Pons (tissue), 1 donor: ENCODE measurements at places on chromosomes 12 and 14.

DNA sequence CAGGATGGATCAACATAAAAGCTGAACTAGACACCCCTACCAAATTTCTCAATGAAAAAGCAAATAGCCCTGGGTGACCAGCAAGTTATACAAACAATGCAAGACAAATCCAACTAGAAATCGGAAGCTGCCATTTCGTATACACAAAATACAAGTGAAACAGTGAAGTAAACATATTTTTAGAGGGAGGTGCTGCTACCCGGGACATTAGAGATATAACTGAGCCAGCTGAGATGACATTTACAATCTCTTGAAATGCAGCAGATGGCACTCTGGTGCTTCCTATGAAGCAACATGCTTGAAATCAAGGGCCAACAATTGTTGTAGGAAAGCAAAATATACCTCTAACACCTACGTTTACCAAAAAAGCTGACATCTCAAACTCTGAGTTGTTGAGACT, 25.5 kb downstream of the BDKRB1 start:
- peak; percentile 22 for DNase-seq

GRCh38 chr12:16939871-16940306, 333.9 kb upstream of the LMO3 start:
- no peak for DNase-seq

GRCh38 chr14:77094672-77095284, 3.3 kb upstream of the CIPC start:
- DNase-seq, result peak; percentile 88

GRCh38 chr14:76778546-76779215, 17.4 kb downstream of the VASH1 start:
- DNase-seq, result no peak

DNA sequence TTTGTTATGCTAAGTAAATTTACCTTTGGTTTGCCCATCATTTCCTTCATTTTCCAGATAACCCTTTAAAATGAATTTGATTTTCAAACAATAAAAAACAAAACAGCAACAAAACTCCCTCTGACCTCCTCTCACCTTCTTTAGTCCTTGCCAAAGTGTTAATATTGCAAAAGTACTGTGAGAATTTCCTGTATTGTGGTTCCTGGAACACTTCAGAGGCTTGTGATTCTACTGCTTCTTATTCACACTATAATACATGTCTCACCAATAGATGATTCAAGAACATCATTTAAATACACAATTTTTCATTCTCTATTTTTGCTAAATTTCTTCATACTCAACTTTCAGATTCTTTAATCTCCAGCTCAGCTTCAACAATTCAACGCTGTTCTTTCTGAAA, at the start of gene KLRD1:
Gene KLRD1, plus strand, starts transcription at position 241 of the 400 bp plus-strand sequence. CDS start 208 bp downstream, outside the sequence.
- DNase-seq, result no peak

- no peak for DNase-seq
Measured at GRCh38 chr12:6376079-6376869, 911 bp upstream of the SCNN1A start.

DNA sequence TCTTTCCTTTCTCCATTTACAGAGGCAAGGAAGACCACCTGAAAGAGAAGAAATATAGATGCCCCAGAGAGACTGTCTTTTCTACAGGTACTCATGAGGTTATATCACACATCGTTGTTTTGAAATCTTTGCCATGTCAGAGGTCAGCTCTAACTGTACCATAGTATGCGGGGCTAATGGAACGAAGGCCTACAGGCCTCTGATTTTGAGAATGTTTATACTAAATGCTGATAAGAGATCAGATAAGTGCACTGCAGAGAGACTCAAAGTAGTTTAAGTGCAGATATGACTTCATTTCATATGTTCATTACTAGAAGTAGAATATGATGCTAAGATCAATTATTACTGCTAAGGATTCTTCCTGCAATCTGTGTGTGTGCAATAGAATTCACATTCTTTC, 1005.0 kb downstream of the GALC start:
- DNase-seq, result no peak

DNA sequence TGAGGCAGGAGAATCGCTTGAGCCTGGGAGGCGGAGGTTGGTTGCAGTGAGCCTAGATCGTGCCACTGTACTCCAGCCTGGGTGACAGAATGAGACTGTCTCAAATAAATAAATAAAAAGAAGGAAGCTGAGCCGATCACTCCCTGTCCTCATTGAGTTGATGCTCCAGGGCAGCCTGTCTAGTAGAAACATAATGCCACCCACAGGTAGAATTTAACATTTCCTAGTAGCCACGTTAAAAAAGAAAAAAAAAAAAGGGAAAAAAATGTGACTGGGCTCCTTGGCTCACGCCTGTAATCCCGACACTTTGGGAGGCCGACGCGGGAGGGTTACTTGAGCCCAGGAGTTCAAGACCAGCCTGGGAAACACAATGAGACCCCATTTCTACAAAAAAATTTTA, 135.7 kb downstream of the SCARB1 start:
- no peak for DNase-seq

DNA sequence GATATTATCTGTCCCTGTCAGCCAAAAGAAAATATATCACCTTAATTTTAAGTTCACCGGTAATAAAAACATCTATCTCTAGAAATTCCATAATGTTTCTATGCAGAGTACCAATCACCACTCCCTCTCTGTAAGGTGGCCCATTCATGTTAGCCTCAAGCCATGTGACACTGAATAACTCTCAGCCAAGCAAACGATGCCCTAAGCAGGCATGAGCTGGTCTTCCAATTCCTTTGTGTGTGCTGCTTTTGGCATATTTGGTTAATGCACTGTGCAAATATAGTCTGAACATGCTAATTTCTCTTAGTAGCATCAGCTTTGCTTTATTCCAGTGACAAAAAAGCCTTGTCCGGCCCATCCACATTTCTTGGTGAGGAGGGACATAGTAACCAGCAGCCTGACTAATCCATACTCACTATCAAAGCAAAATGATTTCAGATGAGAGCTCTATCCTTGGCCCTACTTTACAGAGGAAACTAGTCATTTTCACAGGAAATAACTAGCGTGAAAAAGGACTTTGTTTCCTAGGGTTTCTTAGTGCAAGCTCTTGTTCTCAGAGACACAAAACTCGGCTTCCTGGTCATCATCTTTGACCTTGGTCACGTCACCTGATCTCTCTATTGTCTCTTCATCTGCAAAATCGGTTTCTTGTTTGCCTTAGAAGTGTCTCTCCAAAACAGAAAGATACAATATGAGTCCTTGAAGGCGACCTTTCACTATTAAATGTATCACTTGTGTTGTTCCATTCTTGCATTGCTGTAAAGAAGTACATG, 59.2 kb upstream of the RTRAF start:
- no peak for DNase-seq

- DNase-seq, result no peak
Measured at GRCh38 chr14:69141550-69141949, 11.4 kb downstream of the DCAF5 start.
